Cardiac fibroblast (primary cell): ENCODE measurements at places on chromosomes 13 and 19.

DNA sequence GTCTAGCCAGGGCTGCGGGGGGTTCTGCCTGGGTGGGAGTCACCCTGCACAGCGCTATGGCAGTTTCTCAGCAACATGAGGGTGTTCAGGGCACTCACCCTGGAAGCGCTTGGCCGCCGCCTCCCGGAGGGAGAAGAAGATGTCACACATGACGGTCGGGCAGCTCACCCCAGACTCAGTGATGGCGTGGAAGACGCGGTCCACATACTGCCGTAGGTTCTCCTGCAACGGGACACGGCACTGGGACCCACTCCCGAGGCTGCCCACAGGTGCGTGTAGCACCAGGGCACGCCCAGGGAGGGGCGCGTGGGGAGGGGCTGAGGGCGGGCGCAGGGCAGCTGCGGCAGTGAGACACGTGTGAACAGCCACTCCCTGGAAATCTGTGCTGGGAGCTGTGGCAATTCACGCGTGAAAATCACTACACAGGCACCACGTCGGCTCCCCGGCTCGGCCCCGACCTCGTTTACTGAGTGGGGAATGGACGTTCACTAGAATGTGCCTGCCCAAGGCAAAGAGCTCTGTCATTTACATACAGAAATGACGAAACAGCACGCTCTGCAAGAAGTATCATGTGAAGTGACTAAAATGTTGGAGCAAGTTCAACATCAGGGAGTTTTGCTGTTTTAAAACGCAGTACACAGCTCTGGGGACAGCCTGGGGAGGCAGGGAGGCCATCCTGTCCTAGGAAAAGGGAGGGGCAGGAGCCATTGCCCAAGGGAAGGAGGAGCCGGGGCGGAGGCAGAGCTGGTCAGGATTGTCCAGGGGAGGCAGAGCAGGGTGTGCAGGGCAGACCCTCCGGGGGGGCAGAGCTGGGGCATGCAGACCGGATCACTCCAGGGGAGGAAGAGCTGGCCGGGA is 41.5 kb upstream of the C13orf46 start:
- peak; percentile 38 for DNase-seq

DNA sequence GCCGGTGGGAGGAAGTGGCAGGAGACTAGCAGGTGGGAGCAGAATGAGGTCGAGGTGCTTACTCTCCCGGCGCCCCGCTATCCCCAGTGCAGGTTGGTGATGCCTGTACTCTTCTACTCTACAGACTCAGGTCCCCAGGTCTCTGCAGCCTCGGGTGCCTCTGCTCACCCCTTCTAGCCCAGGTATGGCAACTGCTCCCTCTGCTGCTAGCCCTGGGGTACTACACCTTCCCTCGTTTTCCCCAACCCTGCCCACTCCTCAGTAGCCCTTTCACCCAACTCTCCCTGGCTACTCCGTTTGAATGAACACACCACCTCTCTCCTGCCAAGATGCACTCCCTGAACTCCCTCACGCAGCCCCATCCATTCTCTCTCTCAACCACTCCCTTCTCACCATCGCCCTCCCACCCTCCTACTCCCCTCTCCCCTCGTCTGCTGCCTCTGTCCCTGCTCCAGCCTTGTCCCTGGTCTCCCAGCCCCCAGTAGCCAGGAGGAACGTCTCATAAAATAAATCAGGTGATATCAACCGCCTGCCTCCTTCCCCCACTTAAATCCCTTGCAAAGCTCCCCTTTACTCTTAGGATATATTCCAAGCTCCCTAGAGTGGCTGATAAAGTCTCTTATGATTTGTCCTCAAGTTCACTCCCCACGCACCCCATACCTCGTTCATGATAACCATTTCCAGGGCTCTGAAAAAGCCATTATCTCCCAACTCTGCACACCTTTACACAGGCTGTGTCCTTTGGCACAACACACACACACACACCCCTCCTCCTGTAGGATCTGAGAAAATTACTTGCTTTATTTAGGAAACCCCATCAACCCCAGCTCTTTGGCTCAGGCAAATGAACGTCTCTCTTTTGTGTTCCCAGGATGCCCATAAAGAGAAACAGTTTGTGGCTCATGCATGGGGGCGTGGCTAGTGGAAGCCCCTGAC is 8.2 kb upstream of the MEIS3 start:
- DNase-seq, result peak; percentile 60

GRCh38 chr19:41334793-41335192 is 18.9 kb downstream of the TGFB1 start:
- no peak for DNase-seq

DNA sequence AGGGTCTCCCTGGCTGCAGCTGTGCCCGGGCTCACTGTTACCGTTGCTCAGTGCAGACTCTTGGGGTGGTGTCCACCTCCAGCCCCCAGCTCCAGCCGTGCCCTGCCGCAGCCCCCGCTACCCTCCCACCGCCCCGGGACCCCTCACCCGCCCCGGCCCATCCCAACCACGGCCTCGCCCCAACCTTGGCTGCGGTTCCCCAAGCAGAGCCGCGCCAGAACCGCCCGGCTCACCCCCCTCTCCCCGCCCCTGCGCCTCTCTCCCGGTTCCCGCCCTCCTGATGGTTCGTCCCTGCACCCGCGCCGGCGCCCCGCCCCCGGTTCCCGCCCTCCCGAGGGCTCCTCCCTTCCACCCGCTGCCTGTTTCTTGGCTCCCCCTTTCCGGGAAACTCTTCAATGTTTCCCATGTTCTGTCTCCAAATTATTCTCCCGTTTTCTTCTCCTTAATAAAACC is 40.3 kb downstream of the ANKRD10 start:
- DNase-seq, result peak; percentile 63

DNA sequence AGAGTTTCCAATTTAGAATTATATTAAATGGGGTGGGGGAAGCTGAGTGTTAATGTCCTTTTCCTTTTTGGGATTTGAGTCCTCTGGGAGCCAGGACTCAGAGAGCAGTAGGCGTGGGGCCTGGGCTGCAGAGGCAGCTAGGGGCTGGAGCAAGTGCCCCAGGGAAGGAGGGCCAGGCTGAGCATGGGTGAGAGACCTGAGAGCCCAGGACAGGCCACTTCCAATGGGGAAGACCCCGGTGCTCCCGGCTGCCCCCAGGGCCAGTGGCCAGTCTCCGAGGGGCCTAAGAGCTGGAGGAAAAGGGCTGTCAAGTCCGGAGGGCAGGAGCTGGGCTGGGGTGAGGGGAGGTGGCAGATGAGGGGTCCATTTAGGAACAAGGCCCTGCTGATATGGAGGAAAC is 371.5 kb downstream of the ZNF536 start:
- no peak for DNase-seq
